ENCODE measurements at places on chromosomes 6 and 20. TPM values are rescaled to one million over a fixed set of nuclear protein-coding genes. Genes with fewer than 3 reads are reported as not detected.

Gene ARMH2
- total RNA-seq, result not detected

DNA sequence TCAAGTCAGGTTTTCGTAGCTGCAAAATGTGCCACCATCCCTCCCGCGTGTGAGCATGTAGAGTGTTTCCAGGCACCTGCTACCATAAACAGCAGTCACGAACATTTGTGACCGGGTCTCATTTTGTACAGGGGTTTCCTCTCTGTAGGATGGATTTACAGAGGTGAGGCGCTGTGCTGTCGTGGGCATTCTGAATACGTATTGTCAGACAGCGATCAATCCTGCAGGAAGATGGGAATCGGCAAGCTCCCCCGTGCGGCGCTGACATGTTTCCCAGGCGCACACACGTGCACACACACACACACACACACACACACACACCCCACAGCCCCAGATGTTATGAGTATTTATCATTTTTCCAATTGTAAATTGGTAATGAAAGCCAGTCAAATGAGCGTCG lies 15.8 kb downstream of the ANKRD60 start:
- no peaks in the 10 kb centered on the region for H3K36me3 ChIP-seq
- no peak for DNase-seq
- no peaks in the 10 kb centered on the region for H3K4me1 ChIP-seq
- H3K27me3 ChIP-seq, result no peaks in the 10 kb centered on the region
- no peak overlapping the region for H3K4me3 ChIP-seq

DNA sequence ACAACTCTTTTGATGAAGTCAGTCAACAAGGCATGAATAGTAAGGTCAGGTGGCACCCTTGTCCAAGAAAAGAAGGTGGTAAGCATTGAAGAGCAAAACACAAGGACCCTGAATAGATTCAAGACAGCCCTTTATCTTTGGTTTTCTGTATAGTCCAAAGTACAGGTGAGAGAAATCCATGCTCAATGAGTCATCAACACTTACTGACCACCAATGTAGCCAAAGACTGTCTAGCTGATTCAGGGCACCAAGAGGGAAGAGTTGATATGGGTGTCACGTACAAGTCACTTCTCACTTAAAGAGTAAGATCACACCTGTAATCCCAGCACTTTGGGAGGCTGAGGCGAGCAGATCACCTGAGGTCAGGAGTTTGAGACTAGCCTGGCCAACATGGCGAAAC lies 528.3 kb downstream of the CD83 start:
- H3K4me3 ChIP-seq, result no peak overlapping the region
- H3K36me3 ChIP-seq, result no peaks in the 10 kb centered on the region
- H3K27me3 ChIP-seq, result no peaks in the 10 kb centered on the region
- no peak overlapping the region for H3K27ac ChIP-seq
- no peak for DNase-seq
- no peaks in the 10 kb centered on the region for H3K4me1 ChIP-seq

Gene GSTA2
- total RNA-seq, result 114 TPM

Gene FGD2
- total RNA-seq, result 4.2 TPM

Gene SLC17A1
- not detected for total RNA-seq

DNA sequence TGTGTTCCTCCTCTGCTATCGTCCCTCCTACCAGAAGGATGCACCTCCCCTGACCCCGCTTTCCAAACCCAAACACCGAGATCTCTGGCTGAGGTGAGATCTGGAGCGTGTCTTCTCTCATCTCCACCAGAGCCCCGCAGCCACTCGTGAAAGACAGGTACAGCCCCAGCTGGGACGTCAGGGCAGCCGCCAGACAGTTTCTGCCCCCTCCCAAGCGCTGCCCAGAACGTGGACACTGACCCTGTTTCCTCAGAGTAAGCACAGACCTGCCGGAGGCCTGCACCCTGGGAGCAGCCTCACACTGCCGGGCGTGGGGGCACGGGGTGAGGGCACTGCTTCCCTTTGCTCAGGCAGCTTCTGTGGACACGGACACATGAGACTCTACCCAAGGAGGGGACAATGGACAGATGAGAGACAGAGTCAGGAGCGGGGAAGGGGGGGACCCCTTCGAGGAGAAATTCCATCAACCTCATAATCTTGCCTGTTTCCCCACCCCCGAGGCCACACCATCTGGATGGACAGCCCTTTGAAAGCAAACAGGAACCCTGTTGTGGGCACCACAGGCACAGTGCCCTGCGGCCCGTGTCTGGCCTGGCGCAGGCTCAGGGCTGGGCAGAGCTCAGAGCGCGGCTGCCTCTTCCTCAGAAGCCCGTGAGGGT lies 210.6 kb downstream of the DLL1 start:
- no peaks in the 10 kb centered on the region for H3K4me1 ChIP-seq
- no peaks in the 10 kb centered on the region for H3K36me3 ChIP-seq
- no peaks in the 10 kb centered on the region for H3K27me3 ChIP-seq
- no peak overlapping the region for H3K27ac ChIP-seq

- no peak overlapping the region for H3K27ac ChIP-seq
- H3K27me3 ChIP-seq, result no peaks in the 10 kb centered on the region
- no peak for DNase-seq
- no peaks in the 10 kb centered on the region for H3K36me3 ChIP-seq
- no peaks in the 10 kb centered on the region for H3K4me1 ChIP-seq
- no peak overlapping the region for H3K4me3 ChIP-seq
Measured at GRCh38 chr6:108714101-108714765, 134.0 kb upstream of the ARMC2 start.

DNA sequence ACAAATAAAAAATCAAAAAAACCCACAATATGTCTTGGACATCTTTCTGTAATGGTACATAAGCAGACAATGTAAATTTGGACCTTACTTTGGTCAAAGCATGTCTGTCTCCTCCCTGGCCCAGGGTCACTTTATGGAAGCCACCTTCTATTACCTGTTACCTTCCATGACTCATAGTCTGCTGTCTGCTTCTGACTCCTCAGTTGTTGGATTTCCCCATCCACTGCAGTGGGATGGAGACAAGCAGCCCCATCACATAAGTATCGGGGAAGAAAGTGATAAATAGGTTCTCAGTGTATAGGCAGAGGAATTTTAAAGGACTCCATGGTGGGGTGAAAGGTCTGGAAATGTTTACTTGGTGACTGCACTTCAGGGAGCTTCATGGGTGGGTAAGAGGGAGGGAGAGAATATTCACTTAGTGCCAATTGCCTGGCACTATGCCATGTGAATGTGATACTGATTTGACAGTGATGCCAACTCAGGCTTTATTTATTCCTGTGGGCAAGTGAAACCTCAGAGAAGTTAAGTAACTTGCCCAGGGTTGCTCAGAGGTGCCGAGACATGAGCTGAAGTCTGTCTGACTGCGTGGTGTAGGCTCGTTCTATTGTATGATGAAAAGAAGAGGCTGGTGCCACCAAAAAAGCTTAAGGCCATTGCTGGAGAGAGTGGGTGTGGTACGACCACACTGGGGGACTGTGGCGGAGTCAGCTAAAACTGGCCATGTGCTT lies 175.6 kb upstream of the RNF24 start:
- H3K4me3 ChIP-seq, result no peak overlapping the region
- no peaks in the 10 kb centered on the region for H3K27me3 ChIP-seq
- no peaks in the 10 kb centered on the region for H3K36me3 ChIP-seq
- H3K27ac ChIP-seq, result no peak overlapping the region
- H3K4me1 ChIP-seq, result no peaks in the 10 kb centered on the region

- DNase-seq, result peak; percentile 67
- no peaks in the 10 kb centered on the region for H3K27me3 ChIP-seq
- H3K36me3 ChIP-seq, result no peaks in the 10 kb centered on the region
- H3K27ac ChIP-seq, result peak overlapping the region; percentile 78
- H3K4me3 ChIP-seq, result no peak overlapping the region
Measured at GRCh38 chr20:44642203-44643153, 9.0 kb downstream of the ADA start.
